ENCODE measurements at places on chromosomes 3 and 15.

DNA sequence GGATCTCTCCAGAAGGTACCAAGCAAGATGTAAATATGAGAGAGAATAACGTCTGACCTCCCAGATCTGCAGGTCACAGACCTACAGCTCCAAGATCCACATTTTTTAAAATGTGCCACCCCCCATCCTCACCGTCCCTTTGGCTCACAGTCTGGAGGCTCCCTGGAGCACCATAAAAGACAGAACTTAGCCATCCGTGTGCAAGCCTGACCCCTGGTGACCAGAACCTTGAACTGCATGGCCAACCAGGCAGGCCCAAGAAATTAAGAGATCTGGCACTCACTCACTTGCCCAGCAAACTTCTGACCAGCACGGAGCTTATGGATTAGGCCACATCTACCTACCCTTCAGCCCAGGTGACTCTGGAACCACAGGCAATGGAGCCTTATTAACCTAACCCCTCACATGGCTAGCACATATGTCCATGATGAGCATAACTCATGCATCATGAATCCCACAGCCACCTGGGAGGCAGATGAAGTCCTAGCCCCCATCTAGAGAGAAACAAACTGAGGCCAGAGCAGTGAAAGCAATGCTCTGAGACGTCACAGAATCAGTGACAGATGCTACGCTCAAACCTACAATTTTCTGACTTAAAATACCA, 275.3 kb downstream of the UACA start:
- DNase-seq: no peak

- DNase-seq: no peak
These were observed 619 bp downstream of the TTBK2 start for GRCh38 chr15:42919799-42920518.

GRCh38 chr3:153274561-153274960, 112.5 kb downstream of the RAP2B start:
- no peak for DNase-seq

DNA sequence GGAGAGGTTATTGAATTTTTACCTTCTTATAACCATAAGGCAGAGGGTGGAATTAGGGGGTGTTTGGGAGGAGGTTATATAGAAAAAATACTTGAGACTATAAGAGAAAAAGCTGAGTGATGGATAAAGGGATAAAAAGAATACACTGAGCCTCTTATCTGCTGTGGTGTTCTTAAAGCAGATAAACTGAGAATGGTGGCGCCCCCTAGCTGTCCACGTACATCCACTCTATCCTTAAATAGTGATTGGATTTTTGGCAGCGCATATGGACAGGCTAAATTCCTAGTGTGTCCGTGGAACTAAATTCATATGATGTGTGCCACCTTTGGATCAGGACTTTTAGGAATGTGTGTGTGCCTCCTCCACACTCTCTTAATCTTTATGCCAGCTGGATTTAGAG, 121.1 kb downstream of the OXSM start:
- DNase-seq: no peak

DNA sequence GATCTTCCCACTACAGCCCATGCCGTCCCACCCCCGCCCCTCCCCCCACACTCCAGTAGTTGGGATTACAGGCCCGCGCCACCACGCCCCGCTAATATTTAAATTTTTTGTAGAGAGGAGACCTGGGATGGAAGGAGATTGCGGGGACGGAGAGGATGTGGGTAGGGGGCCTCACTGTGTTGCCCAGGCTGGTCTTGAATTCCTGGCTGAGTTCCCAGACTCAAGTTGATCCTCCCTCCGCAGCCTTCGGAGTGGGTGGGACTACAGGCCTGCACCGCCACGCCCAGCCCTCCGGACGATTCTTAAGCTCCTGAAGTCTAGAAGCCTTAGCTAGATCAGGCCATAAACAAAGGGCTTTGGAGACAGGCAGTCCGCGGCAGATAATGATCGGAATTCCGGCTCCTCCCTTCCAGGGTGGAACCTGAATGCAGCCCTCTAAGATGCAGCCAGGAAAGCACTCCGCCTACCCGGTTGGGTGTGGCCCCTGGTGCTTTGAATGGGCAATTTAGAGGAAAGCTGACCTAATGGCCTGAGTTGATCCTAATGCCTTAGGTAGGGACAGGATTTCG, at the start of gene DPPA2:
Gene DPPA2 (minus strand): TSS at position 356 of the 569 bp plus-strand sequence. CDS start 1,975 bp downstream, outside the sequence.
- DNase-seq: no peak

All from cerebellar nuclear complex (tissue), 1 donor.